ENCODE measurements at places on chromosomes 16 and 17. TPM values are rescaled to one million over a fixed set of nuclear protein-coding genes. Genes with fewer than 3 reads are reported as not detected.

The SNF8 gene
- 355 TPM for total RNA-seq

The ARHGAP23 gene
- 71.3 TPM for total RNA-seq

The LRRC46 gene
- 3.0 TPM for total RNA-seq

The ABCC6 gene
- 1.1 TPM for total RNA-seq

The RDM1 gene
- 2.6 TPM for total RNA-seq

The CD300E gene
- total RNA-seq: not detected

Data from A549 treated with GW870086 at 1 μM for 4 hours (cell line).